ENCODE measurements at places on chromosomes 12 and 14.
A peak's percentile ranks its signal among the peaks of the same experiment; 100 is the strongest.

DNA sequence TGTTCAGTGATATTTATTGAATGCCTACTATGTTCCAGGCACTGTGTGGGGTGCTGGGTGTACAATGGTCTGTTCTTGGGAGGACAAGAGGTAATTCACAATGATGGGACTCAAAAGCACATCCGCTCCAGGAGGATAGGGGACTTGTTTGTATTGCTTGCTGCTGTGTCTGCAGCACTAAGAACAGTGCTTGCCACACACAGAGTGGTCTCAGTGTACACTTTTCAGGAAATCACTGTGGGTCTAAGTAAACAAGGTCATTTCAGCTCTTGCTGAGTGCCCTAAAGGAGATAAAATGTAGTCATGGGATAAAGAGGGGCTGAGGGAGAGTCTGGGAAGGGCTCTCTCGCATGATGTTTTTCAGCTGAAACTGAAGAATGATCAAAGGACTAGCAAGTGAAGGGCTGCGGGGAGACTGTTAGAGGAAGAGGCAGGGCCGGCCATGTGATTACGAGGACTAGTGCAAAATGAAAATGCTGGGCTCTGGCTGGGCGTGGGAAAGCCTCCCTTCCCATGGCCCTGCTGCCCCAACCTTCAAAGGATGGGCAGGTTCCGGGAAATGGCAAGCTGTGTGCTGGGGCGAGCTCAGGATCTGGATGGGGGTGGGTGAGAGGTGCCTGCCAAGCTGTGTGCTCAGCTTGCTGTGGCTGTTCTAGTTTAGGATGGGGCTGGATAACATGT lies 39.1 kb downstream of the ADCK1 start:
- DNase-seq: no peak

DNA sequence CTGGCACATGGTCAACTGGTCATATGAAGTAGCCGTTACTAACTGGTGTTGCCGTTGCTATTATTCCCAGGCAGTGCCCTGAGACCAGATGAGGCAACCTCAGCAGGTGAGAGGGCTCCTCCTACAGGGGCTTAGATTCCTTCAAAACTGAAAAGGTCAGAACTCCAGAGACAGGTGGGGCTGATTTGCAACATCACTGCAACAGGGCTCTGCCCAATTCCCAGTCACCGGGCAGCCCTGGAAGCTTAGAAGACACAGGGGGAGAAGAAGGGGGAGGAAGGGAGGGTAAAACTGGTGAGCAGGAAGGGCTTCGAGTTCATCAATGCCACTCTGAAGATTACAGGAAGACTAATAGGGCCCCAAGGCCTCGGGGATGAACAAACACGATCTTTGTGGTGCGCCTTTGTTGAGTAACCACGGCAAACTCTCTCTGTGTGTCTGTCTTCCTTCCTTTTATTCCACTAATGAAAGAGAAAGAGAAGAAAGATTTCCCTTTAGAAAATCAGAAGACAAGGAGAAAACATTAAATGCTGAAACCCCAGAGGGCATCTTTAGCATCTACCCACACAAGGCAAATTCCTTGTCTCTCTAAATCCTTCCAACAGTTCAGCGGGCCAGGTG lies 749.1 kb upstream of the TBX3 start:
- DNase-seq: no peak

GRCh38 chr14:31414190-31414833 lies 6.0 kb downstream of the HEATR5A start:
- DNase-seq: no peak

DNA sequence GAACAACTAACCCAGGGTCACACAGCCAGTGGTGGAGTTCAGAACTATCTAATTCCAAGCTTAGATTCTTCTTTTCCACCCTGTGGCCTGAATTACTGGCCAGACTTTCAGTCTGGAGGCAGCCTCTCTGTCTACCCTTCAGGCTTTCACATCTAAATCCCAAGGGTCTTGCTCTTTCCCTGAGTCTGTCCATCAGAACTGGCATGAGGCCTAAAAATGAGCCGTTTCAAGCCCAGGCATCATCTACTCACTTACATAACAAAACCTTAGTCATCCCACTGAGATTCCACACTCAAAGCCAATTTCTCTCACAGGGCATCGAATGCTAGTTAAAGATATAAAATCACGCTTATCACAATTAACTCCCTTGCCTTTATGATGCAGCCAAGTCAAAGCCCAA lies 1.3 kb upstream of the PTGDR start:
- DNase-seq: no peak

DNA sequence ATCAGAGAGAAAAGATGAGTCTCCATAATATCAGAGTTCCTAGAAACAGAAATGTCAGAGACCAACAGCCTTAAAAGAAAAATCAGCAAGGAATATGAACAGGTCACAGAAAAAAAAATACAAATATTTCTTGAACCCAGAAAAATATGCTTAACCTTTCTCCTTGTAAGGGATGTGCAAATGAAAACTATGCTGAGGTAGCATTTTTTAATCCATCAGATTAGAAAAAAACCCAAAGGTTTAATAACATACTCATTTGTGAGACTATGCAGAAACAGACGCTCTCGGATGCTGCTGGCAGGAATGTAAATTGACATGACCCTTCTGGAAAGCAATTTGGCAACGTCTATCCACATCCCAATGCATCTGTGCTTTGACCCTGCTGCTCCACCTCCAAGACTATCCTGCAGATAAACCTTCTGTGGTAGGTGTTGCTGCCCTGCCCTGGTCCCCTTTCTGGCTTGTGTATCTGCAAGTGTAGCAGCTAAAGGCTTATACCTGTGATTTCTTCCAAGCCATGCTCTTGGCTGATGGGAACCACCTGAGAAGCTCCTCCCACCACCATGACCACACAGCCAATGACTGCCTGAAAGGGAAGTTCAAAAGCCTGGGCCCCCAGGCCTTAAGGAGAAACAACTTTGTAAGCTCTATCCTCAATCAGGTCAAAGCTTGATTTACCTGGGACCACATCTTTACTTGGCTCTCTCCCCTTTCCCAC lies 49.4 kb downstream of the LTBP2 start:
- no peak for DNase-seq

DNA sequence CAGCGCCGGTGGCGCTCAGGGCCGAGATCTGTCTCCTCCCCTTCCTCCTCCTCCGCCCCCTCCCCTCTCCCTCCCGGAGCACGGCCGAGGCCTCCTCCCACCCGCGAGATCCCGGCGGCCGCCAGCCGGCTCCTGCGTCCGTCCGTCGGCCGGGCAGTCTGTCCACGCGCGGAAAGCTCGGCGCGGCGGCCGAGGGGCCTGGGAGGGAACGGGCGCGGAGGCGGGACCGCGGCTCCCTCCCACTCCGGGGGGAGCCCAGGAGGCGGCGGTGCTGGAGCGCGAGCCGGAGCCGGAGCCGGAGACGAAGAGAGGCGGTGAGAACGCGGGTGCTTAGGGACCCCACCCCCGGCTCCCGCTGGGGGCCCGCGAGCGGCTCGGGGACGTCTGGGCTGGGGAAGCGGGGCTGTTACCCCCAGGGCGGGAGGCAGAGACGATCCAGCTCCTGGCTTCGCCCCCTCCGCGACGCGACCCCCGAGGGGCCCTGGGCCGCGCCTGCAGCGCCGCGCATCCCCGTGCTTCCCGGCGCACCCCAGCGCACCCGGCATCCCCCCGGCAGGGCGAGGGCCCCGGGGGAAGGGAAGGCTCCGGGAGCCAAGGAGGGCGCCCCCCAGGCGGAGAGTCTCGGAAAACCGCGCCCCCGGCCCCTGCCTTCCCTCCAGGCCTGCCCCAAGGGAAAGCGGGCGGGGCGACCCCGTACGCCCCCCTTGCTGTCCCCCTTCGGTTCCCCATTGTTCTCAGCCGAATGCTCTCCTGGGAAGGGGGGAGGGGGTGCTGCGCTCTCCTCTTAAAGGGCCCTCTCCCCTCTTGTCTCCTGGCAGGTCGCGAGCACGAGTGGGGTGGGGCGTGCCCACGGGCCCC lies at the start of gene DTX1:
Gene DTX1 (plus strand): TSS at position 100 of the 858 bp plus-strand sequence. CDS start 1,463 bp downstream, outside the sequence.
- no peak for DNase-seq

DNA sequence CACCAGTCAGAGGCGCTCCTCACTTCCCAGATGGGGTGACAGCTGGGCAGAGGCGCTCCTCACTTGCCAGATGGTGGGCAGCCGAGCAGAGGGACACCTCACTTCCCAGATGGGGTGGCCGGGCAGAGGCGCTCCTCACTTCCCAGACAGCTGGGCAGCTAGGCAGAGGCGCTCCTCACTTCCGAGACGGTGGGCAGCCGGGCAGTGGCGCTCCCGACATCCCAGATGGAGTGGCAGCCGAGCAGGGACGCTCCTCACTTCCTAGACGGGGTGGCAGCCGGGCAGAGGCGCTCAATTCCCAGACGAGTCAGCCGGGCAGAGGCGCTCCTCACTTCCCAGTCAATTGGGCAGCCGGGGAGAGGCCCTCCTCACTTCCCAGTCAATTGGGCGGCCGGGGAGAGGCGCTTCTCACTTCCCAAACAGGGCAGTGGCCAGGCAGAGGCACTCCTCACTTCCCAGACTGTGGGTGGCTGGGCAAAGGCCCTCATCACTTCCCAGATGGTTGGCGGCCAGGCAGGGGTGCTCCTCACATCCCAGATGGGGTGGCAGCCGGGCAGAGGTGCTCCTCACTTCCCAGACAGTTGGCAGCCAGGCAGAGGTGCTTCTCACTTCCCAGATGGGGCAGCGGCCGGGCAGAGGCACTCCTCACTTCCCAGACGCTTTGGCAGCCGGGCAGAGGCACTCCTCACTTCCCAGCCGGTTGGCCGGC lies 143.8 kb upstream of the ARID2 start:
- DNase-seq: no peak

- no peak for DNase-seq
Observed at GRCh38 chr14:32201816-32202490, at the start of gene RNU6-7. Gene RNU6-7, plus strand, starts transcription at chr14:32202045.

DNA sequence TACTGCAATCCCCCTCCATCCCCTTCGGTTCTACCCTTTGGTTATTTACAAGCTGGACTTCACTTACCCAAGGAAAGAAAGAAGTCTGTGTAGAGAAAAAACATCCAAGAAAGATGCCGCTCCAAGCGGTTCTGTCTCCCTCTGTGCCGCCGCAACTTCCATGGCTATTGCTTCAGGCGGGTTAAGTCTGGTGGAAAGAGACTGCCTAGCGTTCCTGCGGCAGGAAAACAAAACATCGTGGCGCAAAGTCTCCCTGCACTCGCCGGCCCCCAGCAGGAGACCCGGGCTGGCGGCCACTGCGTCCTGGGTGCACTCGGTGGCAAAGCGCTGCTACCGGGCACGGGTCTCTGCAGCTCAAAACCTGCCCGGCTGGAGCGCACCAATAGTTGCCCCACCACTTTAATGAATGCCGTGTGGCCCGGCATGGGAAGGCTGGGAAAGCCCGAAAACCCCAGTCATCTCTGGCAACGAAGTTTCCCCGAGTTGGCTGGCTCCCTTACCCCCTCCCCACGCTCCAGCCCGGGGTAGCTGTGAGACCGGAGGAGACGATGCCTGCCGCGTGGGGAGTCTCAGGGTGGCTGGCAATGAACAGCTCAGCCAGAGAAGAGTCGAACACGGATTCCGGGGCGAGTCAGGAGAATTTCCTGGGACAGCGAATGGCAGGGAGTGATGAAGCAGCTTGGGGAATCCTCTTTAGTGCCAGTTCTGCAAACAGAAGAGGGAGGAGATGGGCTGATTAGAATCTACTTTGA lies 3.5 kb upstream of the KCNK10 start:
- DNase-seq: no peak

GRCh38 chr14:34035177-34035933 lies 84.5 kb upstream of the EGLN3 start:
- no peak for DNase-seq

DNA sequence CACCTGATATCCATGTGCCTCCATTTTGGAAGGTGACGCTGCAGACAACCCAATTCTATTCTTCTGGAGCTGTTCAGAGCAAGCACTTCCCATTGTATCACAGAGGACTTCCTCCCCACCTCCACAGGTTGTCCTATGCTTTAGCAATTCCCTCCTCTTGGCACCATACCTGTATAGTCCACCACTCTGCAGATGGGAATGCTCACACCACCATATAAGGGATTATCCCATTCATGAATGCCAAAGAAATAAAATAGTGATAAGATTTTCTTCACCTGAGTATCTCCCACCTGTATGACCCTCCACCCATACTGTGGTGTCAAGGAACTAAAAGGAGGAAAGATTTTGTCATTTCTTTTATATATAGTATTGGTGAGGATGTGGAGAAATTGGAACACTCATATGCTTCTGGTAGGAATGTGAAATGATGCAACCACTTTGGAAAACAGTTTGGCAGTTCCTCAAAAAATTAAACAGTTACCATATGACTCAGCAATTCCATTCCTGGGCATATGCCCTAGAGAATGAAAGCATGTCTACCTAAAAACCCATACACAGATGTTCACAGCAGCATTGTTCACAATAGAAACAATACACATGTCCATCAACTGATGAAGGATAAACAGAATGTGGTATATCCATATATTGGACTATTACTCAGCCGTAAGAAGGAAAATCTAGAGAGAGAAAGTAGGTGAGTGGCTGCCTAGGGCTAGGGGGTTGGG lies 75.2 kb downstream of the FIGNL2 start:
- no peak for DNase-seq

DNA sequence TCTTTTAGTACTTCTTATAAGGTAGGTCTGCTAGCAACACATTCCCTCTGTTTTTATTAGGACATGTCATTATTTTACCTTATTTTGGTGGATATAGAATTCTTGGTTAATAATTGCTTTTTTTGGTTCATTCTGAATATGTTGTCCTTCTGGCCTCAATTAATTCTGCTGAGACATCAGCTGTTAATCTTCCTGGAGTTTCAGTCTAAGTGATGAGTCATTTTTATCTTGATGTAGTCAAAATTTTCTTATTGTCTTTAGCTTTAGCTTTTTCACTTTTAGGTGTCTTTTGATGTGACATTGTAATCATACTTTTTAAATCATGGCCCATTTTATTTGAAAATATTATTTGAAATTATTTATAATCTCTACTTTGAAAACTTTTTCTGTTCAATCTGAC lies 104.9 kb upstream of the PMCH start:
- DNase-seq: no peak

GRCh38 chr12:53219292-53219955 lies 12.4 kb upstream of the ITGB7 start:
- DNase-seq: peak; percentile 63

DNA sequence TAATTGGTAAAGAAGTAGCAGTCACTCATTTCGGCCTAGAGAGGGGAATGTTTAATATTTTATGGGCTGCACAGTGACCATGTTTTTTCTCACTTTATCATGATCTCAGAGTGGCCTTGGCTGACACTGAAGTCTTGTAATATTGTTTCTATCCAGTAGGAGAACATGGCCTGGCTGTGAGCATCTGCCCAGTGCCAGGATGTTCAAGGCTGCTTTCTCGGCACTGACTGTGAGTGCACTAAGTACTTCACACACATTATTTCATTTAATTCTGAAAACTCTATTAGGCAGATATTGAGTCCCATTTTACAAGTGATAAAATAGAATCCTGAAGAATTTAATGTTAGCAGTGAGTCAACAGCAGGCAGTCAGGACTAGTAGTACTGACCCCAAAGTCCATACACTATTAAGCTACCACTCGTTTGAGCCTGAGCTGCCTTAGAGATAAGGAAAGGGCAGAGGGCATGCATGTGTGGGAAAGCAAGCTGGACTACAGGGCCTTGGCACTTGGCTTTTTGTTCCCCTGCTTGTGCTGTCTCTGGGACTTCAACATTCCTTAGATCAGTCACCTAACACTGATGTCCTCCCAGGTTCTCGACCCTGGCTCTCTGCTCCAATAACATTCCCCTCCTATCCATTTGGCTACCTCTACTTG lies 42.2 kb upstream of the APPL2 start:
- no peak for DNase-seq

- no peak for DNase-seq
Observed at GRCh38 chr12:95583933-95584332, 32.7 kb upstream of the USP44 start.

All from GM12892 (cell line).